ENCODE measurements at places on chromosomes 7 and 10.

- no peak for DNase-seq
Measured at GRCh38 chr7:12896316-12896715, 208.9 kb downstream of the ARL4A start.

- no peak for DNase-seq
Measured at GRCh38 chr7:133691727-133692610, 435.2 kb upstream of the LRGUK start.

DNA sequence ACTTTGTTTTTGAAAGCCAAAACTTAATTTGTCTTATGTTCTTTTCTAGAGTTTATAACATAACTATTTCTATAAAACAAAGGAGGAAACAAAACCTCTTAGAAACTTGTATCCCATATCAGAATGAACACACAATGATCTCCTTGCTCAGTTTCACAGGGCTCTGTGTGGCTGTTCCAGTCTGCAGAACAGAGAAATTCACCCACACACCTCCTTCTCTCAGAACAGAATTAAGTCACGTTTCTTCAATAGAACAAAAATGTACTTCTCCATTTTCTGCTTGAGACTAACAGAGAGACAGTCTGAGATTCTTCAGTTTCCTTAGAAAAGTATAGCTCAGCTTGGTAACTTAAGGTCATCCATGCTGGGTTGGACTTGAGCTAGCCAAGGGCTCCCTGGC, 15.8 kb upstream of the DOCK1 start:
- DNase-seq, result no peak

GRCh38 chr7:101420436-101420835, 57.8 kb downstream of the COL26A1 start:
- DNase-seq, result peak; percentile 27

GRCh38 chr7:92010215-92010614, 69.6 kb downstream of the AKAP9 start:
- no peak for DNase-seq

GRCh38 chr10:70232859-70233108, 445 bp downstream of the PPA1 start:
- DNase-seq, result no peak

DNA sequence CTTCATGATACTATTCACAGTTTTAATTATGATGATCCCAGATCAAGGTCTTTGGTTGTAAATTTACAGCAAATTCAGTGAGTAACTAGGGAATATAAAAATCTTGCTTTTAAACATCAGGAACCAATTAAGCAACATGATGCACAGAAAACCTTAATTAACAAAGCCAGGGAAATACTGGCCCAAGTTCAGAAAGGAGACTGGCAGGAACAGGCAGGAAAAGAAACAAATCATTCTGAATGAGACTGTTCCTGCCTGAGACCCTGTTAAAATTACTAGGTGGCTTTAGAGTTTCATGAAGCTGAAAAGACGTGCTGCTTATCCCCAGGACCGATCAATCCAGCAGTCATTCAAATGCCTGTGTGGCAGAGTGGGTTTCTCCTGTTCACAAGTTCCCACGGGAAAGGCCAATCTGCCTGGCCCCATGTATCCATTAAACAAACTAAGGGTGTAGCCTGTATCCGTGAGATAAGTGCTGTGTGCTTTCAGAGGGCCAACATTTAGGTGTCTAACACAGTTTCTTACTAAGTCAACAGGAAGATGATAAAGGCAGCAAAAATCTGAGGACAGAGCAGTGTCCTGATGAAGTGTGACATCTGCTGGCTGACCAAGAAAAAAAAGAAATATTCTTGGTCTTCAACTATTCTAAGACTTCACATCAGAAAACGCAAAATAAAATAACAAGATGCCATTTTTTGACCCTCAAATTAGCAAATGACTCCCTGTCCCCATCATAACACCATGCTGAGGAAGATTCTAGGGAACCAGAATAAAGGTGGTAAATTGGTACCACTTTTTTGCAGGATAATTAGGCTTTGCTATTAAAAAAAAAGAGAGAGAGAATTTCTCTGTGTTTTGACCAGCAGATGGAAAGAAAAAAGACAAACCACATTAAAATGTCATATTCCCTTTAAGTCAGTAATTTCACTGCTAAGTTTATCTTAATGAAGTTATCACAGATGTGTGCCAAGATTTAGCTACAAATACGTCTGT, 34.2 kb downstream of the PUS7 start:
- DNase-seq, result no peak

DNA sequence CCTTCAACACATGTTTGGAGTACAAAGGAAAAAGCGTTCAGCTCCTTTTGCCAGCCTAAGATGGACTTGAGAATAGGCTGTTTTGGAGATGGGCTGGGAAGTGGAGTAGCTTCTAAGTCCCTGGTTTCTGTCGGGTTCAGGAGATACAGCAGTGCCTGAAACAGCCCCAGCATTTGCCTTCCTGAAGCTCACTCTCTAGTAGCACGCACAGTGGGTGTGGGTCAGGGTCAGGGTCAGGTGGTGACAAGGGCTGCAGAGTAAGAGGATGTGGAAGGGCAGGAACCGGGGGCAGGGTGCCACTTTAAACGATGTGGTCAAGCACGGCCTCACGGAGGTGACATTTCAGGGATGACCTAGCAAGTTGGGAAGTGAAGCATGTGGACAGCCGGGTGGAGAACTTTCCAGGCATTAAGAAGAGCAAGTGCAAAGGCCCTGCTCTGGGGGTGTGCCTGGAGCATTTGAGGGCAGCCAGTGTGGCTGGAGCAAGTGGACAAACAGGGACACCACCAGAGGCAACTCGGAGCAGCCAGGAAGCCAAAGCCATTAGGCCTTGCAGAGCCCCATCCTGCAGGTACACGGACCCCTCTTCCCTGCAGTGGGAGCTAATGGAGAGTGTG, 382.2 kb upstream of the ZMIZ1 start:
- DNase-seq, result no peak

DNA sequence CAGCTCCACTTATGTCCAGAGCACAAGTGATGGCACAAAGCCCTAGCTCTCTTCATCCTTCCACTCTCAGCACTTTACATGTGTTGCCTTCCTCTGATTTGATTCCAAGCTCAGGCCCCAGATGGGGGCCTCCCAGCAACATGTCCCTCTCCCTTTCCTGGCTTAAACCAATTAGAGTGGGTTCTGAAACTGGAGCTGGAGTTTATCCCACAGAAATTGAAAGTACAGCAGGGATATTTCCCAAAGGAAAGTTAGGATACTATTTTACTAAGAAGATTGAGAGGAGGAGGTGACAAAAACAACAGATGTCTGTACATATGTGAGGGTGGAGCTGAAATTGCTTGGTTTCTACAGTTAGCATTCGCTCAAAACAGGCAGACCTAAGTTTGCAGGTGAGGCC, 724.6 kb downstream of the AUTS2 start:
- DNase-seq, result no peak

GRCh38 chr7:464454-465401, 54.9 kb downstream of the PDGFA start:
- DNase-seq, result peak; percentile 2

DNA sequence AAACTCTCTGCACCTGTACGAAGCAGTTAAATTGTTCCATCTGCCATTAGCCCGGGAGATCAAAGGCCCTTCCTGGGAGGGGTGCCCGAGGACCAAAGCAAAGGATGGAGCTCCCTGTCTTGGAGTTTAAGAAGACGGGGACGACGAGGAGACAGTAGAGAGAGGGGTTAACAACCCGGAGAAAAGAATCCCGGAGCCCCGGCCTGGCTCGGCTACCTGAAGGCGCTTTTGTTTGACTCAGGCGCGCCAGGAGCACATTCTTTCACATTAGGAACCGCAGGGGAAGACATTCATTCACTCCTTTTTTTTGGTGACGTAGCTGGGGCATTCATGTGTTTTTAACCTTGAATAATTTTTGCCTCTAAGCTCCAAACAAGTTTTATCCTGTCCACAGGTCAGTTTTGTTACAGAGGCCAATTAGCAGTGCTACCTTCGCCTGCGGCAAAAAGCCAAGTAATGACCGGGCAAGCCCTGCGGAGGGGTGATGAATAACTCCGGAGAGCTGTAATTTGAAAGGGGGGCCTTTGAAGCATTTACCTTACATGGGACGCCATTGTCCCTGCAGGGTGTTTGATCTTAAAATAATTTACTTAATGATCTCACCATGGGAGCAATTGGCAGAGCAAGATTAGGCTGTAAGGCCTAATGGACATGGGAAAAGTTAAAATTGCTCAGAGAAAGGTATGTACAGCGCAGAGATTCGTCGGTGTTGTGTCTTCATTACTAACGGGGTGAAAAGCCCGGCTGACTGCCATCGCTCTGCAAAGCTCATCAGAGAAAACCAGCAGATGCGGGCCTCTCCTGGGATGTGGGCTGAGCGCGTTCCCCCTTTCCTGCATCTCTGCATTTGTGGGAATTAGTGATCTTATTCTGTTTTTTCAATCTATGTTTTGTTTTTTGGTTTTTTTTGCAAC, 258.0 kb upstream of the SP4 start:
- no peak for DNase-seq

DNA sequence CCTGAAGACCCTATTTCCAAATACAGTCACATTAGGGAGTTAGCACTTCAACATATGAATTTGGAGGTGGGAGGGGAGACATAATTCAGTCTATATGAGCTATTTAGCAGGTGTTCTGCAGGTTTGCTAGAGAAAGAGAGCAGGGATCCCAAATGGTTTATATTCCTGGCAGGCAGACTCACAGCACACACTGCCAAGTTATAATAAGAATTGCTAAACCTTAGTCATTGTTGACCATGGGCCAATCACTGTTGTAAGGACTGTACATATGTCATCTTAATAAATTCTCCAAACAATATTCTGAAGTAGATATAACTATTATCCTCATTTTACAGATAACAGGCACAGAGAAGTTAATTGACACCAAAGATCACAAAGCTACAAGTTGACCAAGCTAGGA, 1.5 kb upstream of the CCDC3 start:
- no peak for DNase-seq

- no peak for DNase-seq
Measured at GRCh38 chr7:68224041-68224741, 1227.6 kb downstream of the TYW1 start.

- no peak for DNase-seq
Measured at GRCh38 chr7:27709137-27710075, 30.6 kb upstream of the TAX1BP1 start.

DNA sequence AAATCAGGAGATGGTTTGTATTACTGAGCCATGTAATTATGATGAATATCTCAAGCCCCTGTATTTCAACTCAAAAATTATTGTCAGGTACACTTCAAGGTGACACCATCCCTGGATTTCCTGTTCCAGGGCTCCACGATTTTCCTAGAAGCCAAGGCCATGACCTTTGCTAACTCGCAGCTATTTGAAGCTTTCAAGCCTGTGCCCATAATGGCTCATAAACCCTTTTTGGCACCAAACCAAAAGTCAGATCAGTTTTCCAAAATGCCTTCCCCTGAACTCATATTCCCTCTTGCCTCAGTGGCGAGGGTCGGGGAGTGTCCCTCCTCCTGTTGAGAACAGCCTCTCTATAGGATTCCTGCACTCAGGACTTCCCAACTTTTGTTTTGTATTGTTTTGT, 70.8 kb downstream of the HIP1 start:
- no peak for DNase-seq

GRCh38 chr10:15316871-15317464, 54.1 kb downstream of the FAM171A1 start:
- DNase-seq, result no peak

GRCh38 chr10:128610113-128610512, 483.9 kb upstream of the MKI67 start:
- DNase-seq, result no peak

DNA sequence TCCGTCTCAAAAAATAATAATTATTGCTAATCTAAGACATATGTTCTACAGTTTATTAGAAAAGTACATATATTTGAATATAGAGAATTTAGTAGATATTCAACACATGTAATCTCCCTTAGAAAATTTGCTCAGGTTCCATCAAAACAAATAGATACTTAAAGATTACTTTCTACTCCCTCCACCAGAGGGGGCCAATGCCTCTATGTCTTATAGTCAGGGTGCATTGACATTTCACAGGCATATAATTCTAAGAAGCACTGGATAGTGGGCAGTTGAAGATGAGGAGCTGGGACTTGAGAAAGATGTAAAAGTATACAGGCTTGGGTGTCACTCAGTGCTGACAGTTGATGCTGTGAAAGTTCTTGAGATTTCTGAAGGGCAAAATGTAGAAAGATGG, 301.6 kb upstream of the HPS1 start:
- peak; percentile 2 for DNase-seq

DNA sequence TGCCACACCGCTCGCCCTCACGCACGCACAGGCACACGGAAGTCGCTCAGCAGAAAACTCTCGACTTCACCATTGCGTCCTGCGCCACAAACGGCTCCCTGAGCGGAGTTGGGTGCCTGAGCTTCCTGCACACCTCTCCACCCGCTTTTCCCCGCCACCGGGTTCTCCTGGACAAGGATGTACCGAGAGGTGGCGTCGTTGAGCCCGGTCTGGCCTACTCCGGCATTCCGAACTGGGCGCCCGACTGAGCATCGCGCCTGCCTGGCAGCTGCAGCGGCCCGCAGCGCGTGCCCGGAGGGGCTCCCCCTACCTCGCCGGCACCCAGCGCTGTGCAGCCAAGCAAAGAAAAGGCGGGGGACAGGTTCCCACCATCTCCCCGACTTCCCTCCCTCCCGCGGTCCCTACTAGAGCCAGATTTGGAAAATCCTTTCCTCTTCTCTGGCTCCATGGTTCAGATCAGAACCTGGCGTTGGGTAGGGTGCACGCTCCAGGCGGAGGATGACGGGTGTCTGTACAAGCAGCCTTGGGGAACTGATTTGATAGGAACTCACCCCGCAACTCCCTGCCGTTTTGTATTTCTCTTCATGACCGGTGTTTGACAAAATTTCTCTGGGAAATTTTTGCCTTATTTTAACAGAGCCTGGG, 1.7 kb downstream of the SORCS3 start:
- peak; percentile 68 for DNase-seq

GRCh38 chr10:110511734-110512449, 14.2 kb downstream of the DUSP5 start:
- DNase-seq, result no peak

- no peak for DNase-seq
Measured at GRCh38 chr10:115706488-115707076, 566.4 kb downstream of the GFRA1 start.

GRCh38 chr10:93850031-93851015, 43.5 kb upstream of the SLC35G1 start:
- DNase-seq, result no peak

DNA sequence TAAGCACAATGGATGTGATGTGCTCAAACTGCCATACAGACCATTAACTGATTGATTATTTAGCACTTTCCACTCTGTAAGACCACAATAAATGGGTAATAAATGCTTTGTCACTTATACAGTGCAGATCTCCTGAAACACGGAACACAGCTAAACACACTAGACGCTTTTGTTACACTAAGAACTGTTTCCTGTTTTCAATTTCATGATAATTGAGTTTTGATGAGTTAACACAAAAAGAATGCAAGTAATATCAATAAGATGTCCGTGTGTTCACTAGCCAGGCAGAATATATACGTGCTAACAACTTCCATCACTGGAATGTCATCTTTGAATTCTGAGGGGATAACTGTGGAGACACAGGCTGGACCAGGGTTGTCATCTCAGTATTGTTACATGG, 178.8 kb downstream of the SKAP2 start:
- DNase-seq, result no peak

- DNase-seq, result no peak
Measured at GRCh38 chr7:99829524-99830160, 1.8 kb downstream of the CYP3A43 start.

DNA sequence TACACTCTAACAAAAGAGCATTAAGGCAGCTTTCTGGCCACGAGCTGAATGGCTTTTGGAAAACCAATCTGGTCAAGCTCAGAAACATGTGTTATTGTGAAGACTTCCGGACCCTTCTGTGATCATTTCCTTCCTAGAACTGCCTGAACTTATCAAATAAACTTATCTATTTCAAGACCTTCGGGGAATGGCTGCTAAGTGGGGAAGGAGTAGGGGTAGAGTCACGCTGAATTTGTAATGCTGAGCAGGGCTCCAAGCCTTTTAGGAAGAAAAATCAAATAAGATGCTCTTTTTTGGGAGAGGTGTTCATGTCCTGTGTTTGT, 56.6 kb downstream of the PAPSS2 start:
- no peak for DNase-seq

All from activated CD4-positive, alpha-beta T cell treated with anti-CD3 and anti-CD28 coated beads for 48 hours (primary cell).